ENCODE measurements at places on chromosomes 5 and 9. TPM values are rescaled to one million over a fixed set of nuclear protein-coding genes. Genes with fewer than 3 reads are reported as not detected.

The AQP3 gene
- 0.63 TPM for polyA plus RNA-seq

The EHMT1 gene
- polyA plus RNA-seq: 46.5 TPM

DNA sequence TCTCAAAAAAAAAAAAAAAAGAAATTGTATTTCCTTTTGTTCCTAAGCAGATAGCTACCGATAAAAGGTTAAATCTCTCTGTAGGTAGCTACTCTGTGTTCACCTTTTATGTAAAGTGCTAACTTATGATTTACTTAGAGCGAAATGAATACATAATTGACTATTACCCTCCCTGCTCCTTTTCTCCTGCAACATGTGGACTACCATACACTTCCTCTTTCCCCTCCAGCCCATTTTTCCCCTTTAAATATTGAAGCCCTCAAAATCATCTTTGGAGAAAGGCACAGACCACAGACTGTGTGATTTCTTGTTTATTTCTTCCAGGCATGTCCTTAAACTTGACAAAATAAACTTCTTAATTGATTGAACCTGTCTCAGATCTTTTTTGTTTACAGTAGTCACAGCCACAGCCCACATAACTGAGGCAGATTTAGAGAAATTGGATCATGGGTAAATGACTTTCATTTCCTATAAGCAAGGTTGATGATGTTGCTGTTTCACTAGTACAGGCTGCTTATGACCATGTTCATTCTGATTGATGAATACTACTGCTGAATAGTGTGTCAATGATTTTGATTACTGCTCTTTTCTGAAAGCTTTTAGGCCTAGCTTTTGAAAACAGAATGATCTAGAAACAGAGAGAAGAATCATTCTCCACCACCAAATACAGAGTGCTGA lies 59.2 kb downstream of the PHAX start:
- no peaks in the 10 kb centered on the region for H3K36me3 ChIP-seq
- peaks cover 9% of the 10 kb centered on the region for H3K4me1 ChIP-seq
- H3K27ac ChIP-seq: no peak overlapping the region
- DNase-seq: no peak

DNA sequence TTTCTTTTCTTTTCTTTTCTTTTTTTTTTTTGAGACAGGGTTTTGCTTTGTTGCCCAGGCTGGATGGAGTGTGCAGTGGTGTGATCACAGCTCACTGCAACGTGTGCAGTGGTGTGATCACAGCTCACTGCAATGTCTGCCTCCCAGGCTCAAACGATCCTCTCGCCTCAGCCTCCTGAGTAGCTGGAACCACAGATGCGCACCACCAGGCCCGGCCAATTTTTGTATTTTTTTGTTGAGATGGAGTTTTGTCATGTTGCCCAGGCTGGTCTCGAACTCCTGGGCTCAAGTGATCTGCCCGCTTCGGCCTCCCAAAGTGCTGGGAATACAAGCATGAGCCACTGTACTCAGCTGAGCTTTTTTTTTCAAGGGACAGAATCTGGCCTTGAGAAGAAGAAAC lies 36.8 kb upstream of the TJP2 start:
- no peak overlapping the region for H3K4me3 ChIP-seq

DNA sequence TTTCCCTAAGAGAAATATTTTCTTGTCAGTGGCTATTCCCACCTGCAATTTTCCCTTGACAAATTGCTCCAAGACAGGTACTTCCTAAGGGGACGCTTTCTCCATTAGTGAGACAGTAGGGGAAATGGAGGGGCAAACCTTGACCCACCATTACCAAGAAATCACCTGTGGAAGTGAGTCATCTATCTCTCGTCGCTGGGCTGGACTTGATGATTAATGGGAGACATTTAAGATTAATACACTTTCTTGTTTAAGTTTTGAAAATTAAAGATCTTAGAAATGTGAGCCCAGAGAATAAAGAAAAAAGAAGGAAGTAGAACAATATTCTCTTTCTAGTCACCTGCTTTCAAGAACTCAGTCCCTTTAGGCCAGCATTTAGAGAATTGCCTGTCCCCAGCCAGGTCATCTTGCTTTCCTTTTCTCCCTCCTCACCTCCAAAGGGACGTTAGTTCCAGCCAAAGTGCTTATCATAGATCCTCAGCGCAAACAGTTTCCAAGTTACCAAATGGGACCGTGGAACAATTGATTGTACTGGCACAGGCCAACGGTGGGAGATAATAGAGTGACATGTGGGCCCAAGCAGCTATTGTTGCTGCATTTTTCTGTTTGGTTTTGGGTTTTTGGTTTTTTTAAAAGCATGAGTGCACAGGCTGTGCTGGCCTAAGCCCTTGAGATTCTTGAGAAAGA lies 284.4 kb downstream of the ENC1 start:
- H3K27me3 ChIP-seq: no peaks in the 10 kb centered on the region
- H3K4me3 ChIP-seq: no peak overlapping the region
- no peaks in the 10 kb centered on the region for H3K36me3 ChIP-seq
- H3K27ac ChIP-seq: no peak overlapping the region
- no peak for DNase-seq

DNA sequence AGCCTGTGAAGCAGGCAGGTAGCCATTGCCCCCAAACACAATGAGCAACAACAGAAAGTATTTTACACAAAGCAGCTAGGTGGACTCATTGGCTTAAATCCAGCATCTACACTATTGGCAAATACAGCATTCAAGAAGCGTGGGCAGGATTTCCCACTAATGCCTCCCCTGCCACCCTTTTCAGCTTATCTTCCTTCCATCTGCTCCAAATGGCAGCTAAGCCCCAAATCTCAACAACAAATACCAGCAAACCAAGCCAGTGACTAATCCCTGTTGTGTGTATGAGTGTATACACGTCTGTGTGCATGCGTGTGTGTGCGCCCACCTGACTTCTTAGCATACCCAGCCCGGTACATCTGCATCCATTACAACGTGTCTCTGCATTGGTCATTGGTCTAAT lies 151.2 kb upstream of the WWC1 start:
- no peak for DNase-seq
- no peak overlapping the region for H3K27ac ChIP-seq
- H3K27me3 ChIP-seq: no peaks in the 10 kb centered on the region
- no peaks in the 10 kb centered on the region for H3K36me3 ChIP-seq
- no peak overlapping the region for H3K4me3 ChIP-seq

All from CD14-positive monocyte (primary cell).